GM12878 (cell line): ENCODE measurements at places on chromosomes 1 and 21.

- H3K27me3 ChIP-seq: no peaks in the 10 kb centered on the region
- H3K27ac ChIP-seq: no peak overlapping the region
- H3K4me1 ChIP-seq: peaks cover 16% of the 10 kb centered on the region
- no peaks in the 10 kb centered on the region for H3K36me3 ChIP-seq
Measured at GRCh38 chr21:36021251-36021837, 39.0 kb downstream of the SETD4 start.

- H3K36me3 ChIP-seq: no peaks in the 10 kb centered on the region
- no peak for DNase-seq
- peak overlapping the region; percentile 90 for H3K4me3 ChIP-seq
- H3K27me3 ChIP-seq: no peaks in the 10 kb centered on the region
- H3K27ac ChIP-seq: no peak overlapping the region
Measured at GRCh38 chr1:96721053-96721415, 550 bp upstream of the PTBP2 start.

DNA sequence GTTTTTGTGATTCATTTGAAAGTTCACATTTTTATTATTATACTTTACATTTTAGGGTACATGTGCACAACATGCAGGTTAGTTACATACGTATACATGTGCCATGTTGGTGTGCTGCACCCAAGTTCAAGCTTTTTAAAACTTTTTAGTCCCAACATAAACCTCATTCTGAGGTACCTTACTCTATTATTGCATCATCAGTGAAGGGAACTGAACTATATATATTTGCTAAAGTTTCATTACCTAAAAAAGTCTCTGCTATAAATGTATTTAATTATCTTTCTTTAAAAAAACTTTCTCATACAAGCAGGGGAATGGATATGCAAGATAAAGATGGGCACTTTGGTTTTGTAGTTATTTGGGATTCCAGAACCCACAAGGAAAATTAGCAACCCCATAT is 931.4 kb upstream of the ADGRL2 start:
- no peaks in the 10 kb centered on the region for H3K4me1 ChIP-seq
- H3K36me3 ChIP-seq: no peaks in the 10 kb centered on the region
- DNase-seq: no peak

DNA sequence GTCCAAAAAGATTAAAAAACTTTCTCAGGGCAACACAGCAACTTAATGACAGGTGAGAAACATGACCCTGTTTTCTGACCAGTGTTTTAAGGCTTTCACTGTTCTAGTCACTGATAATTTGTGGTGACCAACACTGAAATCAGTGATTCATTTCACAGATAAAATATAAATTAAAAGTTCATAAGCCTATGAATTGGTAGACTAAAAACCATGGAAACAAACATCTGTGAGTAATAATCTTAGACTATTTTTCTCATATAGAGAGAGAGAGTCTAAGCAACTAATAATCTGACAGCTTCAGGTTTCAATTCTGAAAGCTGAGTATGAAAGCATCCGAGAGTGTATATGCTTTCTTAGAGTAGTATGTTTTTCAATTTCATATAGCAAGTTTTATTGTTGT is 536.9 kb downstream of the ADGRL2 start:
- H3K4me3 ChIP-seq: no peak overlapping the region
- DNase-seq: no peak
- H3K36me3 ChIP-seq: no peaks in the 10 kb centered on the region

GRCh38 chr1:221268295-221268694 is 389.1 kb downstream of the HLX start:
- DNase-seq: no peak
- no peaks in the 10 kb centered on the region for H3K4me1 ChIP-seq
- no peaks in the 10 kb centered on the region for H3K27me3 ChIP-seq
- H3K36me3 ChIP-seq: no peaks in the 10 kb centered on the region
- H3K27ac ChIP-seq: no peak overlapping the region

- no peaks in the 10 kb centered on the region for H3K4me1 ChIP-seq
- DNase-seq: no peak
- H3K27me3 ChIP-seq: peaks cover 2% of the 10 kb centered on the region; the same call in 1 of the 2 replicates
- H3K27ac ChIP-seq: no peak overlapping the region
Measured at GRCh38 chr1:159181328-159182024, 10.1 kb downstream of the CADM3 start.

GRCh38 chr1:29643281-29643680 is 407.0 kb downstream of the PTPRU start:
- no peaks in the 10 kb centered on the region for H3K36me3 ChIP-seq
- DNase-seq: no peak
- H3K27me3 ChIP-seq: no peaks in the 10 kb centered on the region
- H3K4me3 ChIP-seq: no peak overlapping the region

- no peak overlapping the region for H3K27ac ChIP-seq
- H3K4me3 ChIP-seq: no peak overlapping the region
- H3K27me3 ChIP-seq: no peaks in the 10 kb centered on the region
- H3K4me1 ChIP-seq: no peaks in the 10 kb centered on the region
Measured at GRCh38 chr21:41939391-41939790, 14.4 kb downstream of the C2CD2 start.

DNA sequence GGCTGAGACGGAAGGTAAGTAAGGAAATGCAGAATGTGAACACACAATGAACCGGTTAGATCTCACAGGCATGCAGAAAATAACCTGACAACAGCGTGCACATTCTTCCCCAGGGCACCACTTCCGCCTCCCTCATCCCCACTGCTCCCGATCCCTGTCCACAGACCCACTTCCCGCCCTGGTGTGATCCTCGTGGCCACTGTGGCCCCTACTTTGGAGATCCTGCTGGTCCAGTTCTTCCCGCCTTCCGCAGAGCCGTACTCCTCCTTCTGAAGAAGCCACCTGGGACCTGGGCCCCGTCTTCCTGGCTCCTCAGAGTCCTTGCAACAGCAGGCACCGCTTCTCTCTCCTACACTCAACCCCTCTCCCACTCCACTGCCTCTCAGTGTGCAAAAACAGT is 1.4 kb upstream of the GSTM4 start:
- 0 out of 2 replicates have a peak, but pooled peaks cover 4% of the 10 kb centered on the region for H3K4me1 ChIP-seq
- no peak for DNase-seq
- H3K27ac ChIP-seq: no peak overlapping the region
- H3K4me3 ChIP-seq: no peak overlapping the region

DNA sequence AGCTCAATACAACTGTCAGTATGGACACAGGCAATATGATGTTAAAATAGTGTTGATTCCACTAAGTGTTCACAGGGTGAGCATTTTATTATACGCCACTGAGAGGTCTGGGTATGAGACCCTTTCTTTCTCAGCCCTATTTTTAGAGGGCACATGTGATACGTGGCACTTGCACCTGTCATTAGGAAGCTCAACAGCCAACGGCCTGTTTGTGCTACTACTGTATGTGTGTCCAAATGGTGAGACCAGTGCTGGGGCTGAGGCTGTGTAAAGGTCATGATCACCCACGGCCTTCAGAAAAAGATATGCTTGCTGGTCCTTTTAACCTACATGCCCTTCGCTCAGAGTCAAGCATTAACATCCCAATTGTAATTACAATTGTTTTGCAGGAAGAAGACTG is 176.2 kb downstream of the DUSP10 start:
- no peaks in the 10 kb centered on the region for H3K4me1 ChIP-seq
- H3K4me3 ChIP-seq: no peak overlapping the region
- no peak overlapping the region for H3K27ac ChIP-seq
- no peak for DNase-seq
- no peaks in the 10 kb centered on the region for H3K27me3 ChIP-seq
- no peaks in the 10 kb centered on the region for H3K36me3 ChIP-seq

DNA sequence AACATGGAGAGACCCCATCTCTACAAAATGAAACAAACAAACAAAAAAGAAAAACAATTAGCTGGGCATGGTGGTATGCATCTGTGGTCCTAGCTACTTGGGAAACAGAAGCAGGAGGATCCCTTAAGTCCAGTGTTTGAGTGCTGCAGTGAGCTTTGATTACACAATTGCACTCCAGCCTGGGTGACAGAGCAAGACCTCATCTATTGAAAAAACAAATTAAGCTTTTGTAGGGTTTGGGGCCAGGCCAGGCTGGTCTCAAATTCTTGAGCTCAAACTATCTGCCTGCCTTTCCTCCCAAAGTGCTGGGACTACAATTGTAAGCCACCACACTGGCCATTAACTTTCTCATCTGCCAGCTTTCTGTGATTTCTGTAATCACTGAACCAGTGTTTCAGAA is 27.2 kb downstream of the NIPAL3 start:
- no peaks in the 10 kb centered on the region for H3K27me3 ChIP-seq
- no peak overlapping the region for H3K4me3 ChIP-seq
- 0 out of 2 replicates have a peak, but pooled peaks cover 2% of the 10 kb centered on the region for H3K36me3 ChIP-seq
- H3K4me1 ChIP-seq: no peaks in the 10 kb centered on the region
- no peak for DNase-seq

GRCh38 chr1:194297094-194297493 is 1110.7 kb upstream of the B3GALT2 start:
- no peaks in the 10 kb centered on the region for H3K4me1 ChIP-seq
- H3K27me3 ChIP-seq: no peaks in the 10 kb centered on the region
- no peaks in the 10 kb centered on the region for H3K36me3 ChIP-seq
- H3K27ac ChIP-seq: no peak overlapping the region

- H3K4me3 ChIP-seq: no peak overlapping the region
- peaks cover 8% of the 10 kb centered on the region; the same call in 1 of the 2 replicates for H3K4me1 ChIP-seq
- no peaks in the 10 kb centered on the region for H3K36me3 ChIP-seq
- H3K27me3 ChIP-seq: peaks cover 11% of the 10 kb centered on the region
Measured at GRCh38 chr1:17118268-17118667, 983 bp downstream of the PADI2 start.

DNA sequence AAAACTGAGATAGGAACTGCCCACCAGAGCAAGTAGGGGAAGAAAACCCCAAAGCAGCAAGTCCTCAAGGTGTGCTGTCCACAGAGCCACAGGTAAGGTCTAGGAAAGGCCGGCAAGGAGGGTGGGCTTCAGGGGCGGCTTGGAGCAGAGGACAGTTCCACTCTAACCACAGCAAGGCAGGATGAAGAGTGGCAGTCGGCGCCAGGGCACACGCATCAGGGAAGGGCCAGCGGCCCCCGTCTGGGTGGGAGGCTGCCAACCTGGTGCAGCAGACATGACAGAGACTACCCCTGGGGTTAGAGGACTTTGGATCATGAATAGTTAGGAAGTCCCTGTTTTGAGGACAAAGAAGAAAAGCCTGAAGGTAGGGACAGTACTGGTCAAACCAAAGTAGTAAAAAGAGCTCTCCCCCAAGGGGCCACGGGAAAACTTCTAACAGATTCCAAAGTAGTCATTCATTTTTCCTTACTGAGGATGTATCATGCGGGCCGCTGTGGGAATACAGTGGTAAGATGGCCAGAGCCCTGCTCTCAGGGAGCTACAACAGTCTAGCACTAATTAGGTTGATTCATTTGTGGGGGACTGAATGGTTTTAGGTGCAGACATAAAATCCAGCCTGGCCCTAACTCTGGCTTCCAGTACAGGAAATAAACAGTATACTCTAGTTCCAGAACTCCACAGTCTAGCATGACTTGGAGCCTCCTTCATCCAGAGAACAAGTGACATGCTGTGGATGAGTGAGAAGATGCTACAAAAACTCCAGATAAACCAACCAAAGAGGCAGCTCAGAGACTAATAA is 3.5 kb upstream of the RAP1GAP start:
- H3K36me3 ChIP-seq: peaks cover 3% of the 10 kb centered on the region
- peaks cover 3% of the 10 kb centered on the region; the same call in 1 of the 2 replicates for H3K4me1 ChIP-seq
- peaks cover 6% of the 10 kb centered on the region for H3K27me3 ChIP-seq
- H3K4me3 ChIP-seq: no peak overlapping the region

DNA sequence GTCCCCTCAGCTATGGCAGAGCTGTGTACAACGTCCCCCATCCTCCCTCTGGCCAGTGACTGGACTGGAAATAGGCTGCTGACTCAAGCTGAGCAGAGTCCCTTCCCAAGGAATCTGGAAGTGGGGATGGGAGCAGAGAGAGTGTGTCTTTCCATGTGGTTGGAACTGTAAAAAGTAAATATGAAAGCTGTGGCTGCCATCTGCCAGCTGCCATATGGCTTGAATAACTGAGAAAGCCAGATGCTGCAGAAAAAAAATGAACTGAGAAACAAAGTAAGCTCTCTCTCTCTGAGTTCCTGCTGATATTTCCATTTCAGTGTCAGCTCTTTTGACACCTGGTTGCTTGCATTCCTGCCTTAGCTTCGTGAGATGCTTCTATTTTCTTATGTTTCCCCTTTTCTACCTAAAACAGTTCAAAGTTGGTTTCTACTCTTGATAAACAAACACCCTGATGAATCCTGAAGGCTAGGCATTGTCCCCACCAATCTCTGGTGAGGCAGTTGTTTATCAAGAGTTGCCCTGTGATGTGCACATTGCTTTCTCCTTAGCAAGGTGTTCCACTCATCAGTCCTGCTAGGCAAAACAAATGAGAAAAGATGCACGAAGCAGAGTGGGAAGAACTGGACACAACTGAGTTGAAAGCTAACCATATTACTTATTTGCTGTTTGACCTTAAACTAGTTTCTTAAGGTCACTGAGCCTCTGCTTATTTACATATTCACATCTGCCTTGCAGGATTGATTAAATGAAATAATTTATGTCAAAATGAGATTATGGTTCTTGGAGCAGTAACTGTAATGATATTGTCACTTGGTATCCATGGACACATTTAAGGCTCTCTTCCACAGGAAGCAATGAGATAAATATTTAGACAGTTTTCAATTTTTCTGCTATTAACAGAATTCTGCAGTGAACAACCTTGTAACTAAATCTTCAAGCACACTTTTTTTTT is 16.6 kb upstream of the DR1 start:
- H3K4me1 ChIP-seq: peaks cover 9% of the 10 kb centered on the region; the same call in 1 of the 2 replicates
- H3K4me3 ChIP-seq: no peak overlapping the region
- no peak for DNase-seq
- H3K36me3 ChIP-seq: no peaks in the 10 kb centered on the region

DNA sequence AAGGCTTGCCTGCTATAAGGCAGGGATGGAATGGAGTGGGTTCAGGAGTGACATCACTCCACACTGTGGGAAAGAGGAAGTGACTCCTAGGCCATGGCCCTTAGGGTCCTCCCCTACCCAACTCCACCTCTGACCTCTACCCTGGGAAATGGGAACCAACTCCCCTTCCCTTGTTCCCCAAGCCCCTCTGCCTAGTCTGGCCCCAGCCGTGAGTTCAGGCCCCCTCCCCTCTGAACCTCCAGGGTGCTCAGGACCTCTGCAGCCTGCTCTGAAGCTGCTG is 3.8 kb upstream of the GUCA2A start:
- no peaks in the 10 kb centered on the region for H3K4me1 ChIP-seq
- no peak overlapping the region for H3K4me3 ChIP-seq
- H3K27me3 ChIP-seq: no peaks in the 10 kb centered on the region
- H3K36me3 ChIP-seq: no peaks in the 10 kb centered on the region
- no peak for DNase-seq
- H3K27ac ChIP-seq: no peak overlapping the region
